ENCODE measurements at places on chromosomes 3 and 15. TPM values are rescaled to one million over a fixed set of nuclear protein-coding genes. Genes with fewer than 3 reads are reported as not detected.

ZCWPW2 gene
- total RNA-seq = 4.2 TPM

BFSP2 gene
- 0.25 TPM for total RNA-seq

ATRIP gene
- total RNA-seq = 4.7 TPM

STAC gene
- total RNA-seq = 3.9 TPM

LIPC gene
- total RNA-seq = not detected

IREB2 gene
- total RNA-seq = 70.6 TPM

MON1A gene
- 9.1 TPM for total RNA-seq

C3orf20 gene
- not detected for total RNA-seq

ZBTB47 gene
- total RNA-seq = 14.0 TPM

CYP1A2 gene
- total RNA-seq = not detected

CNTN4 gene
- total RNA-seq = 70.6 TPM

ATP13A5 gene
- 0.49 TPM for total RNA-seq

SPINK8 gene
- not detected for total RNA-seq

FAM43A gene
- 2.5 TPM for total RNA-seq

FILIP1L gene
- 2.2 TPM for total RNA-seq

SNX22 gene
- 4.2 TPM for total RNA-seq

P2RY1 gene
- 11.6 TPM for total RNA-seq

TTLL13 gene
- total RNA-seq = under 0.01 TPM

DNAJA4 gene
- total RNA-seq = 23.1 TPM

ECE2 gene
- total RNA-seq = 2.7 TPM

THRB gene
- total RNA-seq = 54.1 TPM

KNG1 gene
- not detected for total RNA-seq

PAQR9 gene
- total RNA-seq = 2.0 TPM

ZIC1 gene
- total RNA-seq = 12.3 TPM

Data from temporal lobe (tissue), 4 donors.